HL-60 (cell line): ENCODE measurements at places on chromosomes 12 and 14.

DNA sequence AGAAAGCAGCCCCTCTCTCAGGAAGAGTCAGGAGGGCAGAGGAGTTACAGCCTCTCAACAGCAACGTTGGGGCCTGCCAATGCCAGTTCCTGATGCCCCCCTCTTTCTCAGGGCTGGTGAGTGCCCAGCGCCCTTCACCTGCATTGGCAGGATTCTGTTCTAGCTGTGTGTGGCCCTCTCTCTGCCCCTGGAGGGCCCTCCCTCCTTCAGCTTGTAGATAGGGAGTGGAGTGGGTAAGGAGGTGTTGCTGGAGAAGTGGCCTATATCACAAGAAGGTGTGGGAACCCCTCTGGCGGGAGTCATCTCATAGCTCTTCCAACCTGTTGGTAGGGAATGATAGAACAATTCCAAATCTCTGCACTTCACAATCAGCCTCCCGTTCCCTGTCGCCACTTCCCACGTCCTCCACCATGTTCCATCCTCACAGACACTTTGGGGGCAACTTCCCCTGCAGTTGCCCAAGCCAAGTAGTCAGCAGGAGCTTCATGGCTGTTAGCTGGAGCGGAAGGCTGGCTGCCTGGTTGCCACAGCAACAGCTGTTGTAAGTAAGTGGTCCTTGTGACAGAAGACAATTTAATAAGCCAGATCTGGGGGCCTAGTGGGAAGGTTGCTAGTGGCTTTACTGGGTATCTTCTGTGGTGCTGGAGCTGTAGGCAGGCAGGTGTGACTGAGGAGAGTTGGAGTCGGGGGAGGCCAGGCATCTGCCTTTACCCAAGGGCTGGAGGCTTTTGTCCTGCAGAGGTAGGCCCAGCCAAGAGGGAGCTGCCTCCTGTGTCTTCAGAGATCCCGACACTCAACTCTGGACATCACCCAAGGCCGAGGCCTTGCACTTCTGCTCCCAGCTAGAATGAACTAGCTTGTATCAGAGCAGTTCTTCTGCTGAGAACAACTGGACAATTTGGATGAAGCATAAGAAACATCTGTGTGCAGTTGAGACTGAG, 38.4 kb downstream of the GALNT16 start:
- DNase-seq, result no peak

- no peak for DNase-seq
These were observed 177.1 kb upstream of the PARP11 start for GRCh38 chr12:4050340-4050739.

- DNase-seq, result peak; percentile 30
These were observed 22.1 kb upstream of the LRRC9 start for GRCh38 chr14:59897757-59898383.

DNA sequence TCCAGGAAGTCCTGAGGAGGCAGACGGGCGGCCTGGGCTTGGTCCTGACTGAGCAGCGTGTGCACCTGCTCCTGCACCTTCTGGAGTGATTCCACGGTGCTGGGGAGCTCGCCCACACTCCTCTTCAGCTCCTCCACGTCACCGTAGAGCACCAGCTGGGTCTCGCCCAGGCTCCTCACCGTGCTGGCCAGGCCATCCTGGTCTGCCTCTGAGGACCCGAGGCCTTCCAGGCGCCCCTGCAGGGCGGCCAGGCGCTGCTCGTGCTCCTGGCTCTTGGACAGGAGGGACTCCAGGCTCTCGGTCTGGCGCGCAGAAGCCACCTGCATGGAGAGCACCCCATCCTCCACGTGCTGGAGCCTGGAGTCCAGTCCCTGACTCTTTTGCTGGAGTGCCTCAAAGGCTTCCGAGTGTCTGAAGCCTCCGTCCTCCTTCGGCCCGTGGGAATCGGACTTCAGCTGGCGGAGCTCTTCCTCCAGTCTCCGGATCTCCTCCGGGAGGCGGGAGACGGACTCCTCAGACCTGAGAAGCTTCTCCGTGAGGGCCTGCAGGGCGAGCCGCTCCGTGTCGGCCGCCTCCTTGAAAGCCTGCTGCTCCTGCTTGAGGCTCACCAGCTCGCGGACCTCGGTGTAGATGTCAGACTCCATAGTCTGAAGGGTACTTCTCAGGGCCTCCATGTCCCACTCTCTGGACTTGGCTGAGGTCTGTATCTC, 8.4 kb downstream of the CKAP4 start:
- DNase-seq, result no peak
